ENCODE measurements at places on chromosomes 11 and 22.

DNA sequence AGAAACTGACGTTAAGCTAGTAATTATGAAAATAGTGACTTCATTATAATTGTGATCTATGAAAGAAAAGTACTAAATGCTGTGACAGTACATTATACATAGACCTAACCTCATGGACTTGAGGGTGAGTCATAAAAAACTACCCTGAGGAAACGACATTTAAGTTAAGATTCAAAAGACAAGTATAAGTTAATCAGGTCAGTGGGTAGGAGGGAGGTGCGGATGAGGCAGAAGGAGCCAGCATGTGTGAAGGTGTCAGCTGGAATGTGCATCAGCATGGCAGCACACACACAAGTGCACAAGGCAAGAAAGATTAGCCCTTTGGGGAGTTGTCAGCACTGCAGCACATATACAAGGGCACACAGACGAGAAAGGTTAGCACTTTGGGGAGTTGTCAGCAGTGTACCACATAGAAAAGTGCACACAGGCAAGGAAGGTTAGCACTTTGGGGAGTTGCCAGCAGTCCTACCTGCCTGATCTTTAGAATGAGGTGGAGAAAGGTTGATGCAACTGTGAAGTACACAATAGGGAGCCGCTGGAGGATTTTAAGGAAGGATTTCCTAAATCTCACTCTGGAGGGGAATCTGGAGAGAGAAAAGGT lies 31.6 kb upstream of the CAVIN3 start:
- DNase-seq = no peak

GRCh38 chr22:38935023-38935422 lies 22.4 kb upstream of the APOBEC3A start:
- DNase-seq = no peak

- DNase-seq = no peak
Observed at GRCh38 chr22:37716708-37717107, 19.9 kb downstream of the TRIOBP start.

DNA sequence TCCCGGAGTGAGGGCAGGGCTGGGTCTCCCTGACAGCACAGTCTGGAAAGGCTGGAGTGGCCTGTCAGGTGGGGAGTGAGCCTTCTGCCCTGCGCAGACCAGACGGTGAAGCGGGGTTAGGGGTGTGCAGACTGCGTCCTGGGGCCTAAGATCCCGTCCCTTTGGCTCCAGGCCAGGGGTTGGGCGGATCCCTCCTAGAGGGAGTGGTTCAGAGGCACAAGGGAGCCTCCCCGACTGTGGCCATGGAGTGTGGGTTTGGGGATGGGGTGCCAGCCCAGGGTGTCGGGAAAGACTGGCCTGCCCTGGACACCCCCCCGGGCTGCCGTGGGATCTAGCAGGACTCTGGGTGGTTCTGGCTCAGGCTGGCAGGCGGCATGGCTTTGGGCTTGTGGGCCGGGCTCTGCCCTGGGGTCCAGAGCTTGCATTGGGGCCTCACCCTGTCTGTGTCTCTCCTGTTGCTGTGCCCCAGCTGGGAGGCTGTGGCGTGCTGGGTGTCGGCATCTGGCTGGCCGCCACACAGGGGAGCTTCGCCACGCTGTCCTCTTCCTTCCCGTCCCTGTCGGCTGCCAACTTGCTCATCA lies 19.5 kb downstream of the TSPAN4 start:
- DNase-seq = no peak

GRCh38 chr11:35227576-35228327 lies 88.8 kb downstream of the CD44 start:
- DNase-seq = peak; percentile 55

DNA sequence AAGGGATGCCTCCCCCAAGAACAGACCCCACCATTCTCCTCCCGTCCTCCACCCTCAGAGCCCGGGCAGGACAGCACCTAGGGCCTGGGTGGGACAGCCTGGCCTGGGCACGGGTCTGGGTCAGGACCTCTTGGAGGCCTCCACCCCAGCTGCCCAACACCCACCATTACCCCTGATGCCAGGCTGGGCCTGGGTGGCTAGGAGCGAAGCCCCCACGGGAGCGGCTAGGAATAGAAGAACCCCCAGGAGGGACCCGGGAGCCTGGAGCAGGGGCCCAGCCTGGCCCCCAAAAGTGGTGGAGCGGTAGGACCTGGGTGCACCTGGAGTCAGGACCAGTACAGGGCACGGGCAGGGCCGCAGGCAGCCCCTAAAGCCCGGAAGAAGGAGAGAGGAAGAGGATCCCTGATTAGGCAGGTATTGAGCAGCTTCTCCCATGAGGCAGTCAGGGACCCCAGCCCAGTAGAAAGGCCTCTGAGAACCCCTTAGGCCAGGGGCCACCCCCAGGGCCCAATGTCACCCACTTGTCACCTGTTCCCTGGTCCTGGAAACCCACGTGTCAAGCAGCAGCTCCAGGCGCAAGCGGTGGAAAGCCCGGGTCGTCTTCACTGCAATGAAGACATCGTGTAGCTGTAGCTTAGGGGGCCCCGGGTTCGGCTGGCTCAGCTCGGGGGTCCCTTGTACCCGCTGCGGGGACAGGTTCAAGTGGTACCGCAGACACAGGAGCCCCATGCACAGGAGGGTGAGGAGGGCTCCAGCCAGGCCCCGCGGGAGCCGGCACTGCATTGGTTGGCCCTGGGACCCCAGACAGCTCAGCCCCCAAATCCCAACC lies 575 bp downstream of the MFNG start:
- no peak for DNase-seq

DNA sequence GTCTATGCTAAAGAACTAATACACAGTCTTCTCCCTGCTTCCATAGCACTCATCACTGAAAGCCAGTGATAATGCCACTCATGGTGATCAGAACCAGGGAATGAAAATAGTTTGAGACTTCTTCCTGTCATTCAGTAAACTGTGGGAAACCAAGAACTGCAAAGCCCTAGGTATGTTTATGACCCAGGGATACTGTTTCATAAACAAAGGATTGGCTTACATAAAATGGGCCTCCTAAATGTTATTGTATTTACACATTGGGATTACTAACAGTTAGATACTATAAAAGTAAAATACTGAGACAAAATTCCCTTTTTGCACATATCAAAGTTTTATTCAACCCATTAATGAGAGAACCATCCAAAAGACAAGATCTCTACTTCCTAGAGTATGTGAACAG lies 21.3 kb upstream of the CWF19L2 start:
- DNase-seq = no peak

DNA sequence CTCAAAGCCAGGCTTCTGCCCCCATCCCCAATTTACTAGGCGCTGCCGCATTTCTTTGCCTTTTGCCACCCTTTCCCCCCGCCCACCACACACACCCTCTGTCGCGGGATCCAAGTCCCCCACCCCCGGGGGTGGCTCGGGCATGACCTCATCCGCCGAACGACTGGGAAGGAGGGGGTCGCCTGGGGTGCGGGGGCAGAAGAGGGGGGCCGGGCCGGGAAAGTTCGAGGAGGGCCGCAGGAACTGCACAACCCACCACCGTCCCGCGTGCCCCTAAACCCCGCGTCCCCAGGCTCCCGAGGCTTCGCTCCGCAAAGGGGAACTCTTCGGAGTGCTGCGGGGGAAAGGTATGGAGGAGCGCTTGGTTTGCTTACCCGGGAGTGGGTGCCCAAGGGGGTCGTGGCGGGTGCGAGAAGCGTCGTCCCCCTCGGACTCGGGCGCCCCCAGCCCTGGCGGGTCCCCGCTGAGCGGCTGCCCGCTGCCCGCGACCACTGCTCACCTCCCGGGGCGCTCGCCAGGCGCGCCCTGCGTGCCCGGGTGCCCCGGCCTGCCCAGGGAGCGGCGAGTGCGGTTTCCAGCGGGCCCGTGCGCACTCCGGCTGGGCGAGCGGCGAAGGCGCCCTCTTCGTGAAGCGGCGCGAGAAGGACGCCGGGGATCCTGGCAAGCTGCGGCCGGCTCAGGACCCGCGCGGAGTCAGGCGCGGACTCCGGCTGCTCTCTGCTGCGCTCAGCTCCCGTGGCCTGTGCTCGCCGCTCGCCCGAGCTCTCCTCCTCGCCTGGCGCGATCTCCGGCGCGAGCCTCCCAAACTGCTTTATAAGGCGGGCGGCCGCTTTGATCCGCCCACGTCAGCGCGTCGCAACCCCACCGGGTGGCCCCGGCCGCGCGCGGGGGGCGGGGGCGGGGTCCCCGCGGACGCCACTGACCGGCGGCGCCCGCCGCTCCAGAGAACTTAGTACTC lies 4.0 kb upstream of the WNT11 start:
- peak; percentile 47 for DNase-seq

- DNase-seq = no peak
Observed at GRCh38 chr11:83156996-83157593, at the start of gene PCF11. PCF11 (plus strand) TSS chr11:83157131; CDS start chr11:83157440, 309 bp downstream.

DNA sequence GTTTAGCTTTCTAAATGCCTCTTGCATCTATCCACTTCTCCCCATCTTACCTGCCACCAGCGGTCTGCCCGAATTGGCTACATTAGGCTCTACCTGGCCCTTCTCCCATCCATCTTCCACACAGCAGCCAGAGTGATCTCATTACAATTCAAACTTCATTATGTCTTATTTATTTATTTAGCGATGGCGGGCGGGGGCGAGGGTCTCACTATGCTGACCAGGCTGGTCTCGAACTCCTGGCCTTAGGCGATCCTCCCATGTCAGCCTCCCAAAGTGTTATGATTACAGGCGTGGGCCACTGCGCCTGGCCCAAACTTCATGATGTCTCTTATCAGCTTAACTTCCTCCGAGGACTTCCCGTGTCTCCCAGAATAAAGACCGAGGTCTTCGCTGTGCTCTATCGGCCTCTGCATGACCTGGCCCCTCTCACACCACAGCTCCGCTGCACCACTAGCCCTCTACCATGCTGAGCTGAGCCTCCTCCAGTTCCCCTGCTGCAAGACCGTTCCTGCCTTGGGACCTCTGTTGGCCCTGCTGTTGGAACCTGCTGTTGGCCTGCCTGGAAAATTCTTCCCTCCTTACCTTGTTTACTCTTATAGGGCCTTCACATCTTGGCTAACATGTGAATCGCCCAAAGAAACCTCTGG lies 870 bp upstream of the CTTN start:
- DNase-seq = no peak

DNA sequence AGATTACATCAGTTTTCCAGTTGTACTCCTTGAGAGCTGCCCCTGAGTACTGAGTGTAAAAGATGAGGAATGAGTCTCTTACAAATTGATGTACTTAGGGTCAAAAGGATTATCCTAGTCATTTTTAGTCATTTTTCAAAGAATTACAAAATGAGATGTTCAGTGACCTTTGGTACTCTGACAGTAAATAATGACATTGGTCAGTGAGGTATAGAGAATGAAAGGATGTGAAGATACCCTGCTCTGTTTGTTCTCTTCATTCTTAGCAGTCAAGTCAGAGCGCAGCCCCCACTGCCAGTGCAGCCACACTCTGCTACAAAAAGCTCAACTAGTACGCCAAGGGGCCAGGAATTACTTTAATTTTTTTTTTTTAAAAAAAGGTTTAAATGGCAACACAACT lies 4.1 kb upstream of the ESAM start:
- DNase-seq = no peak

DNA sequence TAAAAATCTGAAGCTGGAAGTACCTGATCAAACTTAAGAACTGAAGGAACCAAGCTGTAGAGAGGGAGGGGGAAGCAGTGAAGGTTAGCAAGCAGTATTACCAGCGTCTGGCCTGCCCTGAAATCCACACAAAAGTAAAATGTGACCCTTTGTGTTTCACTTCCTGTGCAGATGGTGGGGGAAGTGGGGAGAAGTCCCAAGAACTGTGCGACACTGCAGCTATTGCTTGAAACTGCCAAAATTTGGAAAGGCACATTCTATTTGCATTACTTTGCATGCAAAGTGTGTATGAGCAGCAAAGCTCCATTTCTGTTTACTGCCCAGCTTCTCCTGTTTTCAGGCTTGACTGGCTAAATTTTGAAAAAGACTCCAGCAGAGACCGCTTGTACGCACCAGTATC lies 72.1 kb upstream of the BMAL1 start:
- no peak for DNase-seq

DNA sequence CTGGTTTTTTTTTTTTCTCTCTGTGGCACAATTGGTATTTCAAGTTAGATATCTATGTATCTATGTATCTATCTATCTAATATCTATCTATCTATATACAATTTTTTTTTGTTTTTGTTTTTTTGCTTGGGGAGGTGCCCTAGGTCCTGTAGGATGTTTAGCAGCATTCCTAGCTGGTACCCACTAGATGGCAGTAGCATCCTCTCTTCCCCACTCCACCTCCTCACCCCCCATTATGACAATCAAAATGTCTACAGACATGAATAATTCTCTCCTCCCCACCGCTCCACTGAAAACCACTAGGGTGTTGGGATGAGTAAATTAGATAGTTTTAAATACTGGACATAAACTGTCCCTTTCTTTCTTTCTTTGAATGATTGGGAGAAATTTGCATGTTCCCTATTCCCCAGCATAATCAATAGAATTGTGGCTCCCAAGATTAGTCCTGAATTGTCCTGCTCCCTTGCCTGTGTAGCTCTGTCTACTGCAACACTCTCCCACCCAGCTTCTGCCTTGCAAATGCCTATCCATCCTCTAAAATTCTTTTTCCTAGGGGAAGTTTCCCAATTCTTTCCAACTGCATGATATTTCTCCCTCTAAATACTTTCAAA lies 1152.4 kb downstream of the LRRC4C start:
- DNase-seq = no peak

- no peak for DNase-seq
Observed at GRCh38 chr22:35643991-35644390, 4.3 kb upstream of the APOL6 start.

- no peak for DNase-seq
Observed at GRCh38 chr11:78323363-78323762, 94.3 kb downstream of the GAB2 start.

- DNase-seq = no peak
Observed at GRCh38 chr11:951507-951906, 25.8 kb downstream of the AP2A2 start.

- no peak for DNase-seq
Observed at GRCh38 chr22:31250740-31251600, 38.9 kb downstream of the LIMK2 start.

DNA sequence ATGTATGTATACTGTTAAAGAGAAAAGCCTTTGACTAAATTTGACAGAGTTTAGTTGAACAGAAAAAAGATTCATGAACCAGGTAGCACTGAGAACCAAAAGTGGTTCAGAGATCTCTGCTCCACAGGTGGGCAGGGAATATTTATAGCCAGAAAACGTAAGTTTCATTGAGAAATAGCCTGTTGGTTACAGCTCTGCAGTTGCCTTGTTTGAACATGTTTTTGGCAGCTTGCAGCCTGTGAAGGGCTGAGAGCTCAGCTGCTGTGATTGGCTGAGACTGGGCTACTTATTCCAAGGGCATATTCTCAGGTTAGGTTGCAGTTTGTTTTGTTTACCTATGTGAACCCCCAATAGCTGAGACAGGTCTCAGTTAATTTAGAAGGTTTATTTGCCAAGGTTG lies 13.5 kb upstream of the ZNF74 start:
- no peak for DNase-seq

DNA sequence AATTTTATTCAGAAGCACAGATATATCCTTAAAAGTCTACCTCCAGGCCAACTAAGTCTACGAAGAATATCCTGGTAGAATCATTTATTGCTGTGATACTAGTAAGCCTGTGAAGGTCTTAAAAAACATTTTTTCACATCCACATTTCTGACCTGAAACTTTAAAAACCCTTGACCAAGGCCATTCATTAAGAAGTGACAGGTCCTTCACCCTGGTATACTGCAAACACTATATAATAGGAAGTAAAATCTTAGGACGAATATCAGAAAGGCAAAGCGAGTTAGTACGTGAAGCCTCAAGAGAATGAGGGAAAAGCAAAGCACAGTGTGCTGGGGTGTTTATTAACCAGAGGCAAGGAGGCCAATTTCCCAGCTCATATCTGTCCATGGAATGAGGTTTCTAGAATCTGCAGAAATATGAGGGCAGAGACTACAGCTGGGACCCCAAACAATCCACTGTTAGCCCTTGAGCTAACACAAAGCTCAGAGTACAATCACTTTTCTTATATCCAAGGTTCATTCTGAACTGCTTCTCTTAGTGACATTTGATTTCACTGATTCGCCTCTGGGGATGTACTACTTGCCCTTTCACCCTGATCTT lies 71.0 kb downstream of the AMBRA1 start:
- no peak for DNase-seq

Data from CD4-positive, alpha-beta T cell treated with Interferon alpha-2 for 1 hour (primary cell).